CD4-positive, alpha-beta T cell treated with Interleukin-21 for 1 hour (primary cell): ENCODE measurements at places on chromosomes 7 and 10.
A peak's percentile ranks its signal among the peaks of the same experiment; 100 is the strongest.

- DNase-seq = no peak
Observed at GRCh38 chr10:28837613-28838390, 160.5 kb downstream of the BAMBI start.

GRCh38 chr10:92219559-92219958 is 71.3 kb downstream of the CPEB3 start:
- no peak for DNase-seq

DNA sequence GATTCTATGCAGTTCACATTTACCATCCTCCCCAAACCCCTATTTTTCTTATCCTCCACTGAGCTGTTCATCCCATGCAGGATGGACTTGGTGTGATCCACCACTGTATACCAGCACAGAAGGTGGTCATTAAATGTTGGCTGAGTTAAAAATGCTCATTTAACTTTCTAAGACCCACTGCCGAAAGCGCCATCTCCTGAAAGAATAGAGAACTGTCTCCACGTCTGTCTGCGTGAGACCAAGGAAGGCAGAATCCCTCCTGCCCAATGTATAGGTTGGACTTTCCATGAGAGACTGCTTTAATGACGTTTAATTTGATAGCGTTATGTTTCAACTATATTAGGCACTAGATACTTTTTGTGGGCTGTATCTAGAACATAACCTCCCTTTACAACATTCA is 124.3 kb downstream of the GPAM start:
- no peak for DNase-seq

DNA sequence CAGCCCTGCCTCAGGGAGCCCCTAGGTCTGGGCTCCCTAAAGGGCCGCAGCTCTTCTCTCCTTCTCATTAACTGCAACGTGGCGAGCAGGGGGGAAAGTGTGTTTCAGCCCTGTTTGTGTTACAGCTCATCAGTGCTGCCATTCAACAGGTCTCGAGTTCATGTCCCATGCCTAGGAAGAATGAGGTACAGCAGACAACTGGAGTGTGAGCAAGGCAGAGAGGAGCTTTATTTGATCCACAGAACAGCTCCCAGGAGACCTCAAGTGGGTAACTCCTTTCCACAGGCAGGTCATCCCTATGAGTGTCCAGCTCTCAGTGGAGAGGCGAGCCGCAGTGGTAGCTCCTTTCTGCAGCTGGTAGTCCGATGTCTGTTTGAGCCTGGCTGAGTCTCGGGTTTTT is 313.1 kb downstream of the AUTS2 start:
- DNase-seq = no peak

DNA sequence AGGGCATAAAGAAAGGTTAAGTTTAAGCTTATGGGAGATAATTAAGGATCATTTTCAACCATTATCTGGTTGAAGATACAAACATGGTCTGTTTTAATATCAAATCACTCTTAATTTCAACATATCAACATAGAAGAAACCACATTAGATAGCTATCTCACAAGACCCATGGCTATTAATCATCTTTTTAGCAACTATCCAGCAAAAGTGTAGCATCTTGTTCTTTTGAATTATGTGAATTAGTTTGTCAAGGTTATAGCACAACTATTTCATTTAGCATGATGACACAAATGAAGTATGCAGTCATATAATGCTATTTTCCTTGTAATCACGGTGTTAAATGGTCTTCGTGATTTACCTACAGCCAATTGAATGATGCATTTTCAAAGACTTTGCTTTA is 58.9 kb upstream of the PPP1R9A start:
- no peak for DNase-seq

GRCh38 chr7:103065667-103066066 is 8.9 kb downstream of the FBXL13 start:
- peak; percentile 36 for DNase-seq

- DNase-seq = no peak
Observed at GRCh38 chr7:90312745-90313144, 8.4 kb downstream of the FAM237B start.

GRCh38 chr7:70006261-70006920 is 408.1 kb downstream of the AUTS2 start:
- no peak for DNase-seq

DNA sequence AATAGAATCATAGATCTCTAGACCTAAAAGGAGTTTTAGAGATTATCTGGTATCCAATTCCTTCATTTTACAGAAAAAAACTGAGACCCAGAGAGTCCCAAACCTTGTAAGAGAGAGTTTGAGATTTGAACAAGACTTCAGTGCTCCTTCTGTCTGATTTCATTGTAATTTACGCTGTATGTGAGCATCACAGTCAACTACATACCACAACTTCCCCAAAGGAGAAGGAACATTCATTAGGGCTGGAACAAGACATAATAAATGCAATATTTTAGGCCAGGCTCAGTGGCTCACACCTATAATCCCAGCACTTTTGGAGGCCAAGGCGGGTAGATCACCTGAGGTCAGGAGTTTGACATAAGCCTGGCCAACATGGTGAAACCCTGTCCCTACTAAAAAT is 17.3 kb upstream of the PRKAR2B start:
- no peak for DNase-seq

DNA sequence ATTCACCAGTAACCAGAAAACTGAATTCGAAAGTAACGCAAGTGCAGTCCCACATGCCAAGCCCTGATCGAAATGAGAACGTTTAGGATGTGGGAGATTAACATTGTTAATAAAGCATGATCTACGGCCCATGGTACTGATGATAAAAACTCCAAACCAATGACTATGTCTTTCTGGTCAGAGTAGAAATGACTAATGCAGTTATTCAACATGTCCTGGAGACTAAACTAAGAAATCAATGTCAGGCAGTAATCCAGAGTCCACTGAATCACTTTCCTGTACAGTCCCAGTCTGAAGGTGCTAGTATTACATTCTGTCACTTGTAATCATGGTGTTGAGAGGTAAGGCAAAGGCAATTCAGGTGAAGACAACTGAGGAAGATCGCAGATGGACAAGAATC is 14.4 kb downstream of the NPSR1 start:
- DNase-seq = no peak

GRCh38 chr7:33278095-33278494 is 148.7 kb downstream of the BBS9 start:
- no peak for DNase-seq
